ENCODE measurements at places on chromosomes 2 and 18. TPM values are rescaled to one million over a fixed set of nuclear protein-coding genes. Genes with fewer than 3 reads are reported as not detected.

DNA sequence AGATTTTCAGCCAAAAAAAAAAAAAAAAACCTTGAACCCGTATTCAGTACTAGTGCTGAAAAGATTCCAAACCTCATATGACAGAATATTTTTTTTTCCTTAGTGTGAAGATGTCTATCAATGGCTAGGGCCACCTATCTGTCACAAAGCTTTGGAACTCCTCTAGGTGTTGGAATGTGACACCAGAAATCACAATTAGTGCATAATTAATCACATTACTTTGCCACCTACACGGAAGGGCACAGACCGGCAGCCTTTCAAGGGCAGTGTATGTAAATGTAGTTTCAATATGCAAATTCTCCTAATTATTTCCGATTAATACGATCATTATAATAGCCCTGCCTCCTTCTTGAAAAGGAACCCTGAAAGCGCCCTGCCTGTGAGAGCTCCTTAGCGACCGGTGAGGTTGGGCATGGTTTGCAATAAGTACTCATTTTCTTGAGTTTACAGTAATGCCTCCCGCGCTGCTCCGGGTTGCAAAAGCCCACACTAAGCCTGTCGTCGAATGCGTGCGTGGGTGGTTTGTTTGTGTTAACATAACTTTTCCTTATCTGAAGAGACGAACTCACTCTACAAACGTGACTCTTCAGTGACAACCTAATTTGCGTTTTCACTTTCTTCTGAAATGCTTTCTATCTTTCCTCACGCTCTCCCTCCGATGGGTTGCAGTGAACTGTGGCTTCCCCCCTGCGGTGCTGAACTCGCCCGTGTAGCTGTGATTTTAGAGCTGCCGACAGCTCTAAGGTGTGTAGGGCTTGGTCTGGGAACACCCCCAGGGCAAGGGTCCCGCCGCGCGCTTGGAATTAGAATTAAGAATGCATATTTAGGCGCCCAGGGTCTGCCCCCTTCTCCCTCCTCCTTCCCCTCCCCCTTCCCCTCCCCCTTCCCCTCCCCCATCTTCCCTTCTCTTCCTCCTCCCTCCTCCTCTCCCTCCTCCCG, 765 bp upstream of the ID2 start:
- peak; percentile 66 for DNase-seq

- no peak for DNase-seq
Measured at GRCh38 chr2:218422403-218423086, 3.6 kb downstream of the VIL1 start.

DNA sequence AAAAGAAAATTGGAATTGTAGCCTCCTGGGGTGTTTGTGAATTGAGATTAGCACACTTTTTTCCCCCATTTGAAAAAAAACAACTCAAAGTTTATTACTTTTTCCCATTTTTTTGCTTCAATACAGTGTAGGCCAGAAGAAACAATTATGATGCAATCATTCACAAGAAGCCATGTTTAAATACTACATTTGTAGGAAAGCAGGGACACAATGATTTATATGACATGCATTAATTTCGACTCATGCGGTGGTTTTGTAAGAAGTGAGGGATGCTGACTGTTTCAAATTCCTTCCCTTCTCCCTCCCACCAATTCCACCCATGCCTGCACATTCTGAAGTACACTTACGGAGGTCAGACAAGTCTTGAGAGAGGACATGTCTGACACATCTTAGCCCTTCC, 774.2 kb upstream of the FSHR start:
- no peak for DNase-seq

Gene MEP1B
- not detected for total RNA-seq

DNA sequence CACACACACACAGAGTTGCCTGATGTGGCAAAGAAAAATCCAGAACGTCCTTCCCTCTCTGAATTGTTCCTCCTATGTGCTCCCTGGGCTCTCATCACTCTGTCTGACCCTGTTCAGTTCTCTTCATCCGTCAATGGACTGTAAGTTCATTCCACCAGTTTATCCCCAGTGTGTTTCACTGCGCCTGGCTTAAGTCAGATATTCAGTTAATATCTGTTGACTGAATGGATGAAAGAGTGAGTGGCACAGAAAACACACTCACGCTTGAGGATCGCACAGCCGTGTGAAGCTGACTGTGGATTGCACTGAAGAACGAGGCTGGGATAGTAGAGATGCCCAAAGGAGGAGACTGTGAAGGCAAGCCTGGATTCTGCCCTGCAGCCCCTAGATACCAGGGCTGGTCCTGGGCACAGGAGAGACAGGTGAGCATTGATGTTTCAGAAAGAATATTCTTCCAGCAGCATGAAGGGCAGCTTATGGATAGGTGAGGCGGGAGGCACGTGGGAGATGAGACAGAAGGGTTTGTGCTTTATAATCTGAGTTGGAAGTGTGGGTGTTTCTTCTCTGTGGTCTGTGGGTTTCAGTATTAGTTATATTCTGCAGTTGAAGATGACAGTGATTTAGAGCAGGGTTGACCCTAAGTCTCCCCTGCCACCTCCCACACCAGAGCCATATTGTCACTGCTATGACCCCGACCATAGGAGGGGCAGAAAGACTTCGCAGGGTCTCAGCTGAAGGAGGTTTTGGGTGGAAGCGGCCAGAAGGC, 129.9 kb downstream of the SOCS6 start:
- DNase-seq: no peak

Gene RSAD2
- 3.3 TPM for total RNA-seq

Gene DLGAP1
- total RNA-seq: 0.16 TPM

Gene MC4R
- not detected for total RNA-seq

Gene UGT1A1
- total RNA-seq: not detected

Gene MERTK
- 0.87 TPM for total RNA-seq

- DNase-seq: no peak
Measured at GRCh38 chr2:74571058-74571457, 16.5 kb downstream of the DOK1 start.

- DNase-seq: no peak
Measured at GRCh38 chr2:161370981-161371380, 45.1 kb upstream of the TBR1 start.

Measured in activated T-cell treated with anti-CD3 and anti-CD28 coated beads, Interleukin-2, amount 50 U/mL, for 4 hours (primary cell).